Thoracic aorta (tissue), 2 donors: ENCODE measurements at places on chromosomes 6 and 20.

- DNase-seq: no peak
These were observed 397.5 kb downstream of the HDGFL1 start for GRCh38 chr6:22966691-22967422.

GRCh38 chr6:159852877-159853276 is 37.9 kb upstream of the MAS1 start:
- no peak for DNase-seq

GRCh38 chr6:38355519-38355918 is 284.2 kb downstream of the BTBD9 start:
- DNase-seq: no peak

- no peak for DNase-seq
These were observed 104.1 kb upstream of the BTN3A2 start for GRCh38 chr6:26260725-26261490.

DNA sequence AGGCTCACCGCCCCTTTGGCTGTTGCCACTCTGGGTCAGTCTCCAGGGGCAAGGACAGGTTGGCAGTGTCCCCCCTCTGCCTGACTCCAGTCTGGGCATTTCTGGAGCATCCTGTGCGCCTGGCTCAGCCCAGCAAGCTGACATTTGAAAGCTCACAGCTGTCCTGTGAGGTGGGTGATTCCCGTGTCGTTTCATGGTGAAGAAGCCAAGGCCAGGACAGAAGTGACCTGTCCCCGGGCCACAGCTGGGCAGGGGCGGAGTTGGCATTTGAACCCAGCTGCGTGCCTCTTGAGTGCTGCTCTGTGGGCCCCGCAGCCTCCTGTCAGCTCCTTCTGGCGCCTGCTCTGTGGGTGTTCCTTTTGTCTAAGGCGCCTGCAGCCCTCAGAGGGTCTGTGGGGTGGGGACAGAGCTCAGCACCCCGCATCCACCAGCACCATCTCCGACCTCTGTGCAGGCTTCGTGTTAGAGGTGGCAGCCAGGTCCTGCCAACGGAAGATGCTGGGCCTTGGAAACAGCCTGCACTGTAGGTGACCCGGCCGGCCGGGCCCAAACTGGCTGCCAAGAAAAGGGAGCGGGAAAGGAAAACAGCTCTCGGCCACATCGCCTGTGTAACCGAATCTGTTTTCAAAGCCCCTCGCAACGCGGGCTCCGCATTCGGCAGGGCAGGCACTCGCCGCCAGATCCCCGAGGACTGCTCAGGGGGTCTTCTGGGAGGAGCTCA is 5.8 kb upstream of the GATA5 start:
- DNase-seq: no peak

DNA sequence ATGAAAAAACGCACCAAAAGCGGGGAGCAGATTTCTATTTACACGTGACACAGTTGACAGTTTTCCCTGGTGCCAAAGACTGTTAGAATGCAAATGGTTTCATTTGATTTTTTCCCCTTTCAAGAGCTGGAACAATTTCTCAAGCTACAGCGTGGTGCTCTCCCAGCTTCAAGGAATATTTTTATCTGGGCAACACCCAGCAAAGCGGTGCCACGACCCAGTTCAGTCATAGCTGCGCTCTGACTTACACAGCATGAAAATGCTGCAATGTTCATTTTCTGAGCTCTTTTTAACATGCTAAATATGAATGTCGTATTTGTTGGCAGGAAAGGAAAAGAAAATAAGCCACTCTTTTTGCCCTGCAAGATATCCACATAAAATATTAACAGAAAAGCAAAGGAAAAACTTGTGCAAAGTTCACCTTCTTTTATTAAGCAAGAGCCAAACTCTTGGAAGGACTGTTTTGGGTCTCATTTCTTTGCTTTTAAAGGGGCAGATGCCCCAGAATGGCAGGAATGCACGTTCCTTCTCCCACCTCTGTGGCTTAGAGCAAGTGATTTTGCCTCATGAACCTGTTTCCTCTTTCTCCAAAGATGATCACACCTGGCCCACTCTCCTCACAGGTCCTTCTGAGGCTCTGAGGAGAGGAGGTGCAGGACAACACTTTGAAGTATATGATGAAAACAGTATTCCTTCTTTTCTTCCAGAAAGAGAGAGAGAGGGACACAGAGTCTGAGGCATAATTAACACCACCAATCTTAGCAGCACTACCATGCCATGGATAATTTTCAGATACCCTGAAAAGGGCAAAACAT is 47.0 kb downstream of the TTI1 start:
- DNase-seq: no peak

DNA sequence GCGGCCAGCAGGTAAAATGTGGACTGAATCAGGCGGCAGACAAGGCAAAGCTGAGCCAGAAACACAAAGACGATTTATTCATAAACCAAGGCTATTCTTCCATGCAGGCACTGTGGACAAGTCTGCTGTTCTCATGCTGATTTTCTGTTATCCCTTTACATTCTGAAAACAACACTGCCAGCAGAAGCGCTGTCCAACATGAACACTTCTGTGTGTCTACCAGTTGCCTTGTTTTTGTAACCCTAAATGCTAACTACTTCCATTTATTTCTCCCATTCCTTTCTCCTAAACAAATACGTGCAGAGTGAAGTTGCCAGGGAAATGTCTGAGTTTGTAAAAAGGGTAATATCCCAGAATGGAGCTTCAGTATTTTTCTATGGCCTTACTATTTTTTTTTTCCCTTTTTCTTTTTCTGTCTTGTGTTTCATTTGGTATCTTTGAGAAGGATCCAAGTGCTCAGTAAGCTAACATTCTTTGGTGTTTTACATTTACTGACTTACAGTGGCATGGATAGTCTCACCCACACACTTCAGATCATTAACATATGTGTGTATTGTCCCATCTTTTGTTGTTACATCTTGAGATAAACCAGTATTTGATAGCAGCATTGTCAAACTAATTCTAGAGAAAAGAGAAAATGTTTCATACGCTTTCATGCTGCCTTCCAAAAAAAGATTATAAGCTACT is 1308.9 kb upstream of the MAP3K7 start:
- DNase-seq: no peak

DNA sequence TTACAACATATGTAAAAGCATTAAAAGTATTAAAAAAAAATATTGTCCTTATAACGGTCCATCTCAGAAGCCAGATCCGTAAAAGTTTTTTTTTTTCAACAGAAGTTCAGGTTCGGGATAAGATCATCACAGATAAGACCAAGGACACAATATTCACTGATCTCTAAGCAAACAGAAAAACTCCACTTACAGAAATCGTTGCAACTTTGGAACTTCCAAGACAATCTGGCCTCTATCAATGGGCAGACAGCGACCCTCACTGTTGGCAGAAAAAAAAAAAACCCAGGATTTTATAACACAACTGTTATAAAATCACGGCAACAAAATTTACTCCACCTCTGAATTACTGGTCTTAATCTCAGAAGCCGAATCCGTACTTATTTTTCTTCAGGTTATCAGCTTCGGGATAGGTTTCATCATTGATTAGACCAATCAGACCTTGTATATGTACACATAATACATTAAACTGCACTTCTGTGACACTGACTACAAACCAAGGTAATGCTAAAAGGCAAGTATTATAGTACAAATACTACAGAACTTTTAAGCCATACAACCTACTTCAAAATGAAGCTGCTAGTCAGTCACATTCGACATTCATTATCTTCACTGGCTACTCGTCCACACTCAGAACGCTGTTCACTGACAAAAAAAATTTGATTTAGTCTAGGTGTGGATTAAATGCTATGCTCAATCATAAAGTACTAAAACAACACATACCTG is 34.7 kb upstream of the SYNCRIP start:
- DNase-seq: no peak

GRCh38 chr20:25150016-25150415 is 45.5 kb upstream of the ENTPD6 start:
- DNase-seq: no peak

DNA sequence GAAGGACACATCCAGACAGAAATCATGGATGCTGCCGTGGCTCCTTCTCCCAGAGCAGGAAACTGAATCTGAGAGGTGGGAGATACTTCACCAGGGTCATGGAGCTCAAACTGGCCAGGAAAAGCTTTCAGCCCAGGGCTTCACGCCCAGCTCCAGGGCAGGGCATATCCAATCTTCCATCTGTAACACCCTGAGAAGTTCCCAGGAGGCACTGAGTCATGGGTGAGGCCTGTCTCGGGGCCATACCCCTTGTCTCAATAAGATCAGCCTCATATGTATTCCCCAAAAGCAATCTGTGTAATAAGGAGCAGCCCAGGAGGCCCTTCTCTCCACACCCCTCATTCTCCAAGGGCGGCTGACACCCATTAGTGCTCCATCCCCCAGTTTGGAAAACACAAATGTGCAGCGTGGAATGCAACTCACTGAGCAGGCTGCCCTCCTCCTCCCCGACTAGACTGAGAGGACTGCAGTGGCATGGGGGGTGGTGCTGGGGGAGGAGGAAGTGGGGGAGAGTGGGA is 439.3 kb upstream of the SULF2 start:
- no peak for DNase-seq

DNA sequence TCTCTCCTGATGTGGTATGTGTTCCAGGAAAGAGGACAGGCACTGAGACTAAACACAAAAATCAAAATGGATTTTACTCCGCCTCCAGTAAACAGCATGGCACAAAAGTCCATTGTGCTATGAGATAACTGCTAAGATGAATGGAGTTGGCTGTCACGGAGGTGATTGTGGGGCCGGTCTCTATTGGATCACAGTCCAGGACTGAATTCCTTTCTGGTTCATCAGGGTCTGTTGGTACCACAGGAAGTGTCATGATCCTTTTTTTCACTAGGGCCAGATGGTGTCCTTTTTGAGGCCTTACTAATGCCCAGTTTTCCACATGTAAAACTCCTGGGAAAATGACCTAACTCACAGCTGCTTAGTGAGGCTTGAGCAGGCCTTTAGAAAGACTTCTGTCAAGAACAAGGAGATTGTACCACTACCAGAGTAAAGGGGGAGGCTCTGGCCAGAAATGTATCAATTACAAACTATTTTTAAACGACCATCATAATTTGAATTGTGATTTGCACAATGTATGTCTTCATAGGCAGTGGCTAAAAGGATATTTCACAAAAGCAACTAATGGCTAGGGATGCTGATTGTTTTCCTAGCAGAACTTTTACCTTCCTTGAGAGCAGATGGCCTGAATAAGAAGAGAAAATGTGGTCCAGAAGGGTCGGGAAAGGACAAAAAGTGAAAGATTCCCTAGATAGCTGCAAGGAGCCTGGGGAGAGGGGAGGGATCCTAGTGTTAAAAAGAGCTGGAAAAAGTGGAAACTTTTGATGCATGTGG is 192.2 kb upstream of the POU3F2 start:
- no peak for DNase-seq

DNA sequence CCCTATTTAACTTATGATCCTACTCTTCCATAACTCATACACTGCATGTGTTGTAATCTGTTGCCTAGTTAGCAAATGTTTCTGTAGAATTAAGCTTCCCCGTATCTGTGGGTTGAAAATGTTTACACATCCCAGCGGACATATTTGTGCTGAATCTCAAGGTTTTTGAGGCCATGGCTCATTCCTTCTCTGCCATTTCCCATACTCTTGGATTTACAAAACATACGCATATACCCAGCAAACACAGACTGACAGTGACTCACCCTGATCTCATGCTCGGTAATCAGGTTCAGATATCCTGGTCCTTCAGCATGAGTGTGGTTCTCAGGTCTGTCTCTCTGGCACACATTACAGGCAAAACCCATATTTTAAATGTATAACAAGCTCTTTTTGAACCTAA is 58.7 kb downstream of the AGPAT4 start:
- no peak for DNase-seq

GRCh38 chr6:56742122-56742791 is 99.6 kb upstream of the DST start:
- DNase-seq: no peak

DNA sequence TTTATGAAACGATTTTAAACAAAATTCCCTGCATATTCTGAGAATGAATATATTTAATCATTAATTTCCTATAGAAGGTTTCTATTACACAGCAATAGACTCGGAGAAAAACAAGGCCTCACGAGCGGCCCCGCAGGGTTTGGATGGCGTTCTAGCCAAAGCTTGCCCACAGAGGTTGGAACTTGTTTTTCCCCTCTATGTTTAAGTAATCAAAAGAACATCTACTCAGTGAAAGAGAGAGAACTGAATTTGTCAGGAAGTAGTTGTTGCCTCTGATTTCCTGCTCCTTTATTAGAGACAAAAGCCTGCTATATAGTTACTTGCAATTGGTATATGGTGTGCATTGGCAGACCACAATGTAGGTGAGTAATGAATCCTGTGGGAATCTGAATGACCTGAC is 82.1 kb upstream of the HEY2 start:
- DNase-seq: no peak

DNA sequence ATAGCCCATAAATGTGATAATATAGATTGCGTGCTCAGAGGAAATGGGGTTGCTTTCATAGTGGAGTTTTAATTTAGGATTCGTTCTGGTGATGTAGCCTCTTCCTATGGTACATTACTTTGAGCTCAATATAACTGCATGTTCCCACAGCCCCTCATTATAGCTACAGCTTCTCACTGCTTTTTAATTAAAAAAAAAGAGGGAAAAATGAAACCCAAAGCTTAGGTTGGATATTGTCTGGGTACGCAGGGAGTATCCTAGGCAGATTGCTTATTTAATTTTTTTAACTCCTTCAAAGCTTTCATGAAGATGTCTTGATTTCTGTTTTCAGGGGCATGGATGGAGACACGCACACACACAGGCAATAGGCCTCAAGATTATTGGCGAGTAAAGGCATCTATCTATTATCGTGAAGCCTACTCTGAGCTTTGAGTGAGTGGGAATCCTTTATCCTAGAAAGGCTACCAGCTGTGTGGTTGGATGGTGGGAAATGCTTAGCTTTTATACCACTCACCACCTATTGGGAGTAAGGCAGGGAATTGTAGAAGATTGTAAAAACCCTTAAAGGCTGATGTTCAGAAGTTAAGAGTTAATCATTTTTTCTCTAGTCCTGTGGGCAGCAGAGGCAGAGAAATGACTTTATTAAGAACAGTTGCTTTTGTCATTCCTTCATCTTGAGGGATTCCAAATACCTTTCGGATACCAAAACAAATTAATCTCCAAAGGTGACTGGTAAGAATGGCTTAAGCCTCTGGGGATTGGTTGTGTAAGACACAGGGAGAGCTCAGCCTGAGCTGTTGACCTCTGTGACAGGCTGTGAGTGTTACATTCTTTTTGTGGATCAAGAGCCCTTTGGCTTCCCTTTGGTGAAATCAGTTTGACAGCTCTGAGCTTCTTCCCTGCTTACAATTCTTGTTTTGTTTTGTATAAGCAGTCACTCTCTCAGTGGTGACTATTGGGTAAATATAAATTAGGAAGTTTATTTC is 33.4 kb downstream of the CTNNBL1 start:
- DNase-seq: no peak

DNA sequence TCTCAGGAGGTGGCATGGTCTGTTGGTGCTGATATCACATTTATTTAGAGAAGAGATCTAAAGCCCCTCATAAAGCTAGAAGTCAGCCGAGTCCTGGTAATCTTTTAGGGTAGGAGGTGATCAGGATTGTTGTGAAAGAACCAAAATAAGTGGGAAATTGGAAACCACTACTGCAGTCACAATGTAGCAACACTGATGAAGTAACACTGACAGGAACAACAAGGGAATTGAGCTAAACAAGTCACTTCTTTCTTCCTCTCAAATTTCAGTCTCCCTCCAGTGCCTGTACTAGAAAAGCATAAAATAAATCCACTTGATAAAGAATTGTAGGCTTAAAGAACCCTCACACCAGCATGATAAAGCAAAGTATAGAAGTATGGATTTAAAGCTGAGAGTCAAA is 1509.0 kb downstream of the GRIK2 start:
- DNase-seq: no peak

GRCh38 chr20:64188091-64188490 is 23.8 kb downstream of the MYT1 start:
- no peak for DNase-seq

GRCh38 chr6:143605906-143606521 is 71.8 kb upstream of the PHACTR2 start:
- no peak for DNase-seq
